Posterior vena cava (tissue), 2 donors: ENCODE measurements at places on chromosomes 7 and 10. TPM values are rescaled to one million over a fixed set of nuclear protein-coding genes. Genes with fewer than 3 reads are reported as not detected.

DNA sequence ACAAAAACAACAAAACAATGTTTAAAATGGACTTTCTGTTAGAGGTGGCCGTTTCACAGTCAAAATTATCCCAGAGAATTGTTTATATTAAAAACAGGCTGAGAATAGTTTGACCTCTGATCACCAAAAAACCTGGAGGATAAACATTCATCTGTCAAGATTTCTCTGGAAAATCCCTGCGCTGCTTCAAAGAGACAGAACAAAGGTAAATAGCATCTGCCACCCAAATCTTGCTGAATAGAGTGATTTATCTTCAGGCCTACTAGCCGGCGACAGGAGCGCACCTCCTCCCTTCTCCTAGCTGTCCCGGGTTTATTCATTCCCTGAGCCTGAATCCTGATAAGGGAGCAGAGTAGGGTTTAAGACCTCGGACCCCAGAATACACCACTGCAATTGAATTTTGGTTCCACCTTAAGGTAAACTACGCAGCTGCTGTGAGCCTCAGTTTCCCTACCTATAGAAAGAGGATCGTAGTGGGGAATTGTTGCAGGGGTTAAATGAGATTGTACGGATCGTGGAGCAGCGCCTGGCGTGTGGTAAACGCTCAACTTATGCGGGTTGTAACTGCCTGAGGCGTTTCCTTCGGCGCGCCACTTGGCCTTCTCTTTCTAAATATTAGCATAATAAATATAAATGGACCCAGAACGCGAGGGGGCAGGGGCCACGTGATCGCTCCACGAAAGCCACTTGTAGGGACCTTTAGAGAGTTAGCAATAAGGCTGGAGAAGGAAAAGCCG lies 498 bp upstream of the ST7 start:
- peak; percentile 90 for DNase-seq

DNA sequence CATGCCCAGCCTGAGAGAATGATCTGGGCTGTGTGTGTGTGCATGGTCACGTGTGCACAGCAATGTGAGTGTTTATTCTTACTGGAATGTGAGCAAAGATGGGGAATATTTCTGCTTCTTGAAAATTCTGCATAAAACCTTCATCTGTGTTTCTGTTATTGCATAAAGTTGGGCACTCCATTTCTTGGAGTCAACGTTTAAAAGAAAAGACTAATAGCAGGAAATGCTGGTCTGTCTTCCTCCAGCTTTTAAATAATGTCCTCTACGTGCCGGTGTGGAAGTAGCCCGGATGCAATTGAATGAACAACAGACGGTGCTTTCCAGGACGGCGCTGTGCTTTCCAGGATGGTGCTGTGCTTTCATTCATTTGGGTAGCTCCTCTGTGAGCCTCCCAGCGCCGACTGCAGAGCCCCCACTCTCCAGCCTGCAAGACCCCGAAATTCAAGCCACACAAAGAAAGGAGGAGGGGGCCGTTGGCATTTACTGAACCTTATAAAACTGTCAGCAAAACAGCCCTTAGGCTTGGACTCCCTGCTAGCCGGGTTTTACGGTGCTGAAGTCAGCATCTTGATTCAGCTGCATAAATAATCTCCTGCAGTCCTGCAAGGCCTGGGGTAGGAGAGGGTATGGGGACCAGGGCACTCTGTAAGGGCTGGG lies 158.2 kb upstream of the PRKCQ start:
- peak; percentile 71 for DNase-seq

NPC1L1 gene
- 0.14 TPM for total RNA-seq

GRCh38 chr7:74585844-74586243 lies 71.7 kb upstream of the GTF2I start:
- no peak for DNase-seq

CEP41 gene
- total RNA-seq, result 11.5 TPM

DNA sequence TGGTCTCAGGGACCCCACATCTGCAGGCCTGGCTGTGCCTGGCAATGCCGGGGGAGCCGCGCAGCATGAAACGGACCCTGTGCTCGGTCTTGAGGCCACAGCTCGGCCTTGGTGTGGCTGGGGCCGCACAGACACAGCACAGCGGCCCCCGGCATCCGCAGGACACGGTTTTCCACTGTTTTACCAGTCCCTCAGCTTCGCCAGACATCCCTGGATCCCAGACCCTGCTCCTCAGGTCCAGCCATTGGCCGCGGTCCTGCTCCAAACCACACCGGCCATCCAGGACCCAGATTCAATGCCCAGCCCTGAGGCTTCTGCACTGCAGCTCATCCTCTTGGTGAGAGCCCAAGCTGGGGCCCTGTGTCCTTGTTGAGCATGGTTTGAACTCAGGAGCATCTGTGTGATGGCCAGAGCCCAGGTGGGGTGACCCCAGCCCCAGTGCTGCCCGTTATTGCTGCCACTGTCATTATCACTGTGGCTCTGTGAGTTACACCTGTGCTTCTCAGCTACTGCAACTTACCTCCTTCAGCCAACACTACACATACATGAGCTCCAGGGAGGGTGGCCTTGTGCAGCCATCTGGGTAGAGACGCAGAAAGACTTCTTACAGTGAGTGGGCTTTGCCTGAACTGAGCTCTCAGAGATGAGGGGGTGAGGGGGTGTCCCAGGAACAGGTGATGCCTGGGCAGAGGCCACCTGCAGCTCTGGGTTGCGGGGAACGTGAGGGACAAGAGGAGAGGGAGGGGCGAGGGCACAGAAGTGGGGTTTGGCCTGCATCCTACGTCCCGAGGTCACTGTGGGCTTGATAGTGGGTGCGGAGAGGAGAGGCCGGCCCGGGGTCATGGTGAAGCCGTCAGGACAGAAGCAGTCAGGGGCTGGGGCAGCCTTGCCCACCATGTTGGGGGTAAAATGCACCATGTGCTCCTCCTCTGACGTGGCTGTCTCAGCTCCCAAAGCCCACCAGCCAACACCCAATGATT lies 567.6 kb downstream of the PTPRN2 start:
- DNase-seq, result peak; percentile 74

DNA sequence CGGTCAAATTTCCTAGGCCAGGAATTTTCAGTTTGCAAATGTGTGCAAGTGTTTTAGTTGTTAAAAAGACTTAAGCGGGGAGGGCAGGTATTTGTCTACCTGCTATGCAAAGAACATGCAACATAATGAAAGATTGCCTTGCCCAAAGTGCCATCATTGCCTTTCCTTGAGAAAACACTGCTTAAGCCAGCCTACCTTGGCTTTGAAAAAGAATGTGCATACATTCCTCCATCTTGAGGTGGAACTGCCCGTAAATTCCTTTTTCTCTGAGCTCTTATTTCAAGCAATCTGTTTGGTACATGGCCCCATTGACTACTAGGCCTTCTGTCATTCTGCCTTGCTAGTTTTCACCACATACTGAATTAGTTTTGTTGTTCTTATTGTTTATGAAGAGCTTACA lies 29.3 kb downstream of the BZW2 start:
- no peak for DNase-seq

OR2A7 gene
- total RNA-seq, result 1.9 TPM

GRCh38 chr7:97022491-97023306 lies 1.9 kb downstream of the DLX5 start:
- DNase-seq, result no peak

DNA sequence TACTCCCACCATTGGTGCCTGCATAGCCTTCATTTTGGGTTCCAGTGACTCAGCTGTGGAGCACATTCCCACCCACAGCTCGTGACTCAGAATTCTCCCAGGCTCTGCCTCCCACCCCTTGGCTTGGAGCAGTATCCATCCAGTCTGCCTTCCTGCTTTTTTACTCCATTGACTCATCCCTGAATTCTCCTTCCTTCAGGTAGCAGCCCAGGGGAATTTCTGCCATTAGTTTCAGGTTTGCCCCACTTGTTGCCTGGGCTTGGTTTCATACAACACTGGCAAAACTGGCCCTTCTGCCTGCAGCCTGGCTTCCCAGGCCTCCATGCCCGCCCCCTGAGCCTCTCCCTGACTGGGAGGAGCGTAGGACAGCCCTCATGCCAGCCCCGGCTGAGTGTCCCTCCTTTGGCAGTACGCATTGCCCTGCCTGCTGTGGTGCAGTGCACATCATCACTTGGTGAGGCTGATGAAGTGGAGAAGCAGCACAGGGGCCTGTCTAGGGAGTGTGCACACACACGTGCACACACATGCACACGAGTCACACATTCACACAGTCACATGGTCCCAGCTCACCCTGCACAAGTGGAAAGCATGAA lies 55.0 kb downstream of the SNX10 start:
- no peak for DNase-seq

DNAJC12 gene
- 2.7 TPM for total RNA-seq

SH2D4B gene
- not detected for total RNA-seq

DNA sequence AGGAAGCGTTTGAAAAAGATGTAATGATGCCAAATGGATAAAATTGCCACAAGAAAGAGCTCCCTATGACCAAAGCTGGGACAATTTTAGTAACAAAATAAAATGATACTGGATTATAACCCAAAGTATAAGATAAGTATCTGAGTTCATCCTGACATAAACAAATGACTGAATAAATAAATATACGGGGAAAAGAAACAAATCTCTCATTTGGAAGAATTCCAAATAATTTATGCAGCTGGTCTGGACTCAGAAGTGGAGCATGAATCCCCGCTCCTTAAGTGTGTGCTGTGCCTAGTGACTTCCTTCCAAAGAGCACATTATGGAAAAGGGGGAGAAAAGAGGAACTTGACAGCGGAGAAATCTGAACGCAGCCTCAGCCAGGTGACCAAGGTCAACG lies 186.2 kb downstream of the RAMP3 start:
- DNase-seq, result no peak

DNA sequence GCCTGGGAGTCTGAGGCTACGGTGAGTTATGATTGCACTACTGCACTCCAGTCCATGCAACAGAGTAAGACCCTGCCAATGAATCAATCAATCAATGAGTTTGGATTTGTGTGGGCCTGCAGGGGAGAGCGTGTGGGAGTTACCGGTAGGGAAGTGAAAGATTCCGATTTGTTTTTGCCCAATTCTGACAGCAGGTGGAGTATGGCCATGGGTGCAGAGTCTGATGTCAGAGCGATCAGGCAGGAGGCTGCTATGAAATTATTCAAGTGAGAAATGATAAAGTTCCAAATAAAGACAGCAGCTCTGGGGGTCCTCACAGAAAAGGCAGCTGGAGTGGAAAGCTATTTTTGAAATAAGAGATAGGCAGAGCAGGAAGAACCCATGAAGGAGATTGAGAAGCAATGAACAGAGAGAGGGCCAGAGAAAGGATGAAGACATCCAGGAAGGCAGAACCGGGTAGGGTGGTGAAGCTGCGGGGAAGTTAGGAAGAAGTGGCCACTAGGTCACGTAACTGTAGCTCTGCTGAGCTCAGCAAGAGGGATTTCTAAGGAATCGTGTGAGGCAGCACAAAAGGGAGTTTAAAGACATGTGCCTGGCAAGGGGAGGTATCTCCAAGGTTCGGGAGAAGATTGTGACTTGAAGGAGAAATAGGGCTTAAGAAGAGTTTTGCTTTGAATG lies 93.7 kb upstream of the NMT2 start:
- no peak for DNase-seq

ESYT2 gene
- total RNA-seq, result 145 TPM

GRCh38 chr7:142412551-142413193 lies 154.8 kb upstream of the PRSS58 start:
- DNase-seq, result no peak

DNA sequence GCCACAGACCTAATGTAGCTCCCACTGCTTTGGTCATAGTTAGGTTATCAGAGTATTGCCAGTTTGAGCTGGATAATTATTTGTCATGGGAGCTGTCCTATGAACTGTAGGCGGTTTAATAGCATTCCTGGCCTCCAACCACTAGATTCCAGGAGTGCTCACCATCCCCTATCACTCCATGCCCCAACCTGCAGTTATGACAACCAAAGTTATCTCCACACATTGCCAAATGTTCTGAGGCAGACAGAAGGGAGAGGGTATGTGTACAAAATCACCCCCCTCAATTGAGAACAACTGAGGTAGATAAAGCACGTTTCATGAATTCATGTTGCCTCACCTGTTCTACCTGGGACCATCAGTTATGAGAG lies 119.0 kb upstream of the CACUL1 start:
- DNase-seq, result no peak

GRCh38 chr10:132519382-132520176 lies 18.0 kb upstream of the INPP5A start:
- peak; percentile 81 for DNase-seq

GRCh38 chr10:44960088-44960460 lies 472 bp downstream of the RASSF4 start:
- DNase-seq, result no peak

CPA4 gene
- 0.37 TPM for total RNA-seq

DNA sequence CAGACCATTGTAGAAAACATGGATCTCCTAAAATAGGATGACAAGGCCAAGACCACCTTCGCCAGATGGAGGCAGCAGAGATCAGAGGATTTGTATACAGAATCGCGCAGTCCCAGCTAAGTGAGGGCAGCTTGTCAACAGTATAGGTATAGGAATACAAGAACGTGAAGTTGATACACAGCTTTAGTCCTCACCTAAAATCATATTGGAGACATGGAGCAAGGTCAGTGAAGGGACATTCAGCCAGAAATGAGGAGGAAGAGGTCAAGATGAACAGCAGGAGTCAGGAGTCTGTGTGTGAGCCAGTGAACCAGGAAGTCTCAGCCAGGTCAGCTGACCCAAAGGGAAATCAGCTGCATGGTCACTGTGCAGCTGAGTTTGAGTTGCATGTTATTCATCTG lies 263.4 kb upstream of the PRKCQ start:
- no peak for DNase-seq

ANXA8L1 gene
- not detected for total RNA-seq

DNA sequence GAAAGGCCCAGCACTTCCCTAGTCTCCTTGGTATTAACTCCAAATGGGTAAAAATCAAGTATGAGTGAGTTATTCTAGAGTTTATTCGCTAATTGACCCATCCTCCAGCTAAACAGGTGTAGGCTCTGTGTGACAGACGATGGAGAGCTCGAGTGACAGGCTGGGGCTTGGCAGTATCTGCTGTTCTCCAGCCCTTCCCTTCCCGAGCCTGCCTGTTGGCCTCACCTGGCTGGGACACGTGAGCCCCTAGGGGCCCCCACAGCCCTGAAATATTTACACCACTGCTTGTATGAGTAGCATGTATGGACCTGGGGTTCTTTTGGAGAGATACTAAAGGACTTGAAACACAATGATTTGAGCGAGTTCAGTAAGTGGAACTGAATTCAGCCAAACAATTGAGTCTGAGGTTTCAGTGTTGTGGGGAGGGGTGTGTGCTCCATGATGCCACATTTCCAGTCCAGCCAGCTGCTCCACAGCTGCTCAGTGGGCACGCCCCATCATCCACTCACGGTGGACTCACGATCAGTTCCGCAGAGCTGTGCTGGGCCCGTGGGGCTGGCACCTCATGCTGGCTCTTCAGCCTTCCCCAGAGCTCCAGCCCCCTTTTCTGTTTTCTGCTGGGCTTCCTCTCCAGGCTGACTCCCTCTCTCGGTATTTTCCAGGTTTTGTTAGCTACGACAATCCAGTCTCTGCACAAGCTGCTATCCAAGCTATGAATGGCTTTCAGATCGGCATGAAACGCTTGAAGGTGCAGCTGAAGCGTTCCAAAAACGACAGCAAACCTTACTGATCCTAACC lies 283.0 kb downstream of the USP6NL start:
- no peak for DNase-seq

- DNase-seq, result no peak
These were observed 740.5 kb downstream of the SORCS1 start for GRCh38 chr10:106424054-106424453.
